Islet precursor cell (in vitro differentiated cells): ENCODE measurements at places on chromosomes 6 and 20.

DNA sequence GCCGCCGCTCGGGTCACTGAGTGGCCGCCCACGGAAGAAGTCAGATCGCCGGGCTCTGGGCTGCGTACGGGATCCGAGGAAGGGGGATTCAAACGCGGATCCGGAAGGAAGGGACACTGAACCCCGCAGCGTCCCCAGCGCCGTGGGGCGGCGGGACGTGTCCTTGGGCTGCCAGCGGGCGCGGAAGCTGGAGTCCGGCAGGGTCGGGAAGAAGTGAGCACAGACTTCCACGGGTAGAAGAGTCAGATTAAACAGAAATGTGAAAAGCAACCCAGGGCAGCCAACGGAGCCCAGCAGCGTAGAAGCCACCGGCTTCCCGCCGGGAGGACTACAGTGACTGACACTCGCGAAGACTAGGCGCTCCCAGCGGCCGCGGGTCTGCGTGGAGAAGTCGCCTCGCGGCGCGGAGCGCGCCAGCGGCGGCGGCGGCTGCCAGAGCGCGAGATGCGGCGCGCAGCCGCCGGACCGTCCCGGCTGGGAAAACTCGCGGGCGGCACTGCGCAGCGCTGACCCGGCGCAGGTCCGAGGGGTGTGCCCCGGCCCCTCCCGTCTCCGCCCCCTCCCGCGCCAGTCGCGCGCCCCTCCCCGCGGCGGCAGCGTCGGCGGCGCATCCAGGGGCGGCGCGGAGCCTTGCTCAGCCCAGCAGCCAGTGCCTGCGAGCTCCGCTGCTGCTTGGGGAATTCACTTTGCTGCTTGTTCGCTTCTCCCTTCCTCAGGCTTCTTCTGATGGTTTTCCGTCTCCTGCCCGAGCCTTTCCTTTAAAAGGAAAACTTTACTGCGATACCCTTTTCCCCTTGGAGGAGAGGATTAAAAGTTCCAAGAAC, at the start of gene SAMD5:
SAMD5 (plus strand) TSS at position 649 of the 824 bp plus-strand sequence. CDS start 239 bp downstream, outside the sequence.
- DNase-seq: peak; percentile 88

DNA sequence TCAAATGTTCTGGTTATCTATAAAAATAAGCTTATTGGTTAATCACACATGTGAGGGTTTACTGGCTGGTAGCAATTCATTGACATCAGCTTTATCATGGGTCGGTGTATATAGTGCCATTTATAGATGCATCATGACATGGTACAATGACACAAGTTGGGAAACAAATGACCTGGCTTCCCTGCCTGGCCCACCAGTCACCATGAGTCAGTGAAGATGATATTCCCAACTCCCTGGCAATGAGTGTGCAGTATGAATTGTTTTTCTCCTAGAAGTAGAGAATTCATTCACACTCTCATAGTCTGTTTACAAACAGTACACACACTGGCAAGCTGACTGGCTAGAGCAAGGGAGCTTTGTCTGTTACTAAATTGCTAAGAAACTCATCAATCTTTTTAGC, 37.2 kb upstream of the CALHM6 start:
- DNase-seq: no peak

GRCh38 chr6:168116975-168117899, 38.2 kb upstream of the FRMD1 start:
- DNase-seq: peak; percentile 44

DNA sequence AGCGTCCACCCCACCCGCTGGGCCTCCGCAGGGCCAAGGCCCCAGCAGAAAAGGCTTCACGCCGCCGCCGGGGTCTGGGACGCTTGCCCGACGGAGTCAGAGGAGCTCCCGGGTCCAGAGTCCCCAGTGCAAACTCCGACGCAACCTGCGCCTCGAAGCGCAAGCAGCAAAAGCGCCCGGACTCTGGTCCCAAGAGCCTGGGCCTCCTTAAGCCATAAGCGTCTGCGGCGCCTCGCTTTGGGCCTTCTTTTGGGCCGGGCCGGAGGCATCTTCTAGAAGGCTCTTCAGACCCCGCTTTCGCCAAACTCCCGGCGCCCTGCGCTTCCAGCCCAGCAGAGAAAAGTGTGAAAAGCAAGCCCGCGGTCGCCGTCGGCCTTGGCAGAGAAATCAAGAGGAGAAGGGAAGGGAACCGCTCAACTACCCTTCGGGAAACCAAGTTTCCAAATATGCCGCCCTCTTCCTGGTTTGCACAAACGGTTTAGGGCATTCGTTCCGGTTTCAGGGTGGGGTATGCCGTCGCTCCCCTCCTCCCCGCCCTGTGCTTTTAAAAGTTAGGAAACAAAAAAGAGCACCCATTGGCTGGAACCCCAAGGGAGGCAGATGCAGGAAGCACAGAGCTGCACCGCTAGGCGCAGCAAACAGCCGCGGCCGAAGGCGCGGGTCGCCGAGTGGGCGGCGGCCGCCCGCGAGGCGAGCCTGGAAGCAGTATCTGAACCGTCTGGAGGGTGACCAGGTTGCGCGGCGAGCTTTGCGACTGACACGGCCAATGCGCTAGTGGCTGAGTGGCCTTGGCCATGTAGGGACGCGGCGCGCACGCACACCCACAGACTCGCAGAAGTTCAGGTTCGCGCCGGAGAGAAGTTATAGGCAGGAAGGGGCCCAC, 1.2 kb downstream of the TBX18 start:
- DNase-seq: peak; percentile 70

DNA sequence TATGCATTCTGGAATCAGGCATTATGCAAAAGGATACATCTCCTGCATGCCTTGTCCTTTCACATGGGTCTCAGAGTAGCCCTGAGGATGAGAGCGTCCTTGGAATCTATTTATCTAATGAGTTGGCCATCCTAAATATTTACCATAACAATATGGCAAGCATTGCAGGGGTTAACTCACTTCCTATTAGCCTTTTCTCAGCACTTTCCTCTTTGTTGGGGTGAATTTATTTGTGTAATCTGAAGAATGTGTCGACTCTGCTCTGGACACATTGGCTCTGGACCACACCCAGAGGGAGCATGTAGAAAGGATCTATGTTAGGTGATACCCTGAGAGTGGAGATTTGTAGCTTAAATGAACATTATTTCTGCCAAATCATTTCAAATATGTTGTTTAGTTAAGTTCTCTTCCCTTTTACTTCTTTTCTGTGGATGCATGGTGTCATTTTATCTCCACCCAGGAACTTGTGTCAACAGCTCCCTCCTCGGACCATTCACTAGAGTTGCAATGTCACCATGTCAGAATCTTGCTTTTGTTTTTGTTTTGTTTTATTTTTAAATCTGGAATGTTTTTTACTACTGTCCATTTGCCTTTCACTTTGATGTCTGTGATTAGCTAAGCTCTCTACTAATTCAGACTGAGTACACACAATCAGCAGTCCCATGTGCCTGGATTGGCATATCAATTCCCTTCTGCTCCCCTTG, 757.0 kb upstream of the MMS22L start:
- DNase-seq: no peak

- peak; percentile 65 for DNase-seq
Observed at GRCh38 chr6:42010185-42010891, 40.0 kb upstream of the TAF8 start.

GRCh38 chr6:95865857-95866256, 149.9 kb upstream of the FUT9 start:
- no peak for DNase-seq

GRCh38 chr6:147166360-147166944, 37.8 kb upstream of the STXBP5 start:
- no peak for DNase-seq

GRCh38 chr6:120620900-120621299, 713.4 kb downstream of the TBC1D32 start:
- DNase-seq: no peak

GRCh38 chr20:44115181-44115580, 71.8 kb downstream of the JPH2 start:
- peak; percentile 25 for DNase-seq

DNA sequence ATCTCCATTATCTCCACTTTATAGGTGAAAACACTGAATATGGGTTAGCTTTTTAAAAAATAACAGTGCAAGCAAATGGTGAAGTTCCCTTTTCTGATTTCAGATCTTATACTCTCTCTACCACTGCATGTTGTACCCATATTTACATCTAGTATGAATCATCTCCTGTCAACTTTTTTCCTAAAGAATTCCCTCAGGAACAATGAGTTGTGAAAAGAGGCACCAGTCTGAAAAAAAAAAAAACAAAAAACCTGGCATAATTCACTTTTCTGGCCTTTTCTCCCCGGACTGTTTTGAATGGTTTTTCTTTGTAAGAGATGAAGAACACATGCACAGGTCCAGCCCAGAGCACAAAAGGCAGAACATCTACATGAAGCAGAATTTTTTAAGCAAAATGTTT, 596.0 kb downstream of the COL12A1 start:
- no peak for DNase-seq

GRCh38 chr6:47247227-47247797, 62.4 kb downstream of the TNFRSF21 start:
- DNase-seq: no peak

- peak; percentile 58 for DNase-seq
Observed at GRCh38 chr6:129186988-129187387, 304.1 kb downstream of the LAMA2 start.

DNA sequence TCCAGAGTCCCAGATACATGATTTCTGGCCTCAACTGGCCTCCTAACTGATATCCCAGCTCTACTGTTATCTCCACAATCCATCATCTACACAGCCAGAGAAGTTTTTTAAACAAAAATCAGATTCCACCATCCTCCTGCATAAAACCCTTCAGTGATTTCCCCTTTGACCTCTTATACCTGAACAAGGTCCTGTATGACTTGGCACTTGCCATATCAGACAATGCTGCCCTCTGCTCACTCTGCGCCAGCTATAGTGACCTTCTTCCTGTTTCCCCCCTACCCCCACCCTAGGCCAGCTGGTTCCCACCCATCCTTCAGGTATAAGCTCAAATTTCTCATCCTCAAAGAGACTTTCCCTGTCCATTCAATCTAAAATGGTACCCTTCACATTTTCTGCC, 322.2 kb downstream of the PKHD1 start:
- DNase-seq: no peak

- DNase-seq: no peak
Observed at GRCh38 chr6:135186255-135186654, 5.1 kb downstream of the MYB start.

GRCh38 chr20:25258476-25258805, 10.6 kb downstream of the PYGB start:
- DNase-seq: no peak

DNA sequence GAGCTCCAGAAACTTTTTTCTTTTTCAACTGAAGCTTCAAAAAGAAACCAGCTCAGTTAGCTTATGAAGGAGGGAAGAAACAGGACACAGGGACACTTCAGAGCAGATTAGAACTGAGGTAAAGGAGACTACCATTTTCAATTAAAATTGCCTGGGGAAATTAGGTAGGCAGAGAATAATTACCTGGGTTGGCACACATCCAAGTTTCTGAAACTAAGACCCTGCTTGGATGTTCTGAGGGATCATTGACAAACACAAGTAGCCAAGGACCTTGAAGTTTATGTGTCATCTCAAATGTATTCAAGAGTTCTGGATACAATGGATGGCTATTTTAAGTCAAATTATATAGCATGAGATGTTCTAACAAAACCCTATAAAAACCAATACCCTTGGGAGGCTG, 137.6 kb downstream of the PLCB4 start:
- DNase-seq: no peak

DNA sequence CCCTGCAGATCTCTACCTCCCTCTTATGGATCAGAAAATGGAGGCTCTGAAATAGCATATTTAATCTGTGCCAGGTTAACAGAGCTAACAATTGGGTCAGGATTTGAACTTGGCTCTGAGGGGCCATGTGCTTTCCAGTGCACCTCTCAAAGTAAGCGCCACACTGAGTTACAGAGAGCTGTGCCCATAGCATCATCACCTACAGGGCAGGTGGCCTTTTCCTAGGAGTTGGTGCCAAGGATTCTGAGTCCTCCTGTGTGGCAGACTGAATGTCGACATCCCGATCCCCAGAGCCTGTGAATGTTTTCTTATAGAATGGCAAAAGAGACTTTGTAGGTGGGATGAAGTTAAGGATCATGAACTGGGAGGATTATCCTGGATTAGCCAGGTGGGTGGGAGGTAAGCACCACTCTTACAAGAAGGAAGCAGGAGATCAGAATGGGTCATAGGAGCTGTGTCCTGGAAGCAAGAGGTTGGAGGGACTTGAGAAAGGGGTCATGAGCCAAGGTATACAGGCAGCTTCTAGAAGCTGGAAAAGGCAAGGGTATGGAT, 68.0 kb upstream of the TBC1D7 start:
- peak; percentile 26 for DNase-seq
